ENCODE measurements at places on chromosomes 1 and 21.

DNA sequence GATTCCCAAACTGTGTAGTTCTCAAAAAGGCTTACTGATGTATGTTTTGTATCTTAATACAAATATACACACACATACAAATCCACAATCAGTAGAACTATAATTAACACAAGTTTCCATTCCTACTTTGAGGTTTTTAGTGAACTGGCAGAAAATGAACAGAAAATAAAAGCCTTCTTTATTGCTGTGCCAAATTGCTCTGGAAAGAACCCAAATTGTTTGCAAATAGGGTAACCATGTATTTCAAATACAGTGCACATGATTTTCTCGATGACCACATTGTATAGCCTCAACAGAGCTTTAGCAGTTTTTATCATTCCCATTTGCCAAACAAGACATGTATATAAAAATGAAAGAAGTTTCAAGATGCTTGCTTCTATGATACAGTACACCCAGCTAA, 173.3 kb downstream of the COL24A1 start:
- no peak for DNase-seq

DNA sequence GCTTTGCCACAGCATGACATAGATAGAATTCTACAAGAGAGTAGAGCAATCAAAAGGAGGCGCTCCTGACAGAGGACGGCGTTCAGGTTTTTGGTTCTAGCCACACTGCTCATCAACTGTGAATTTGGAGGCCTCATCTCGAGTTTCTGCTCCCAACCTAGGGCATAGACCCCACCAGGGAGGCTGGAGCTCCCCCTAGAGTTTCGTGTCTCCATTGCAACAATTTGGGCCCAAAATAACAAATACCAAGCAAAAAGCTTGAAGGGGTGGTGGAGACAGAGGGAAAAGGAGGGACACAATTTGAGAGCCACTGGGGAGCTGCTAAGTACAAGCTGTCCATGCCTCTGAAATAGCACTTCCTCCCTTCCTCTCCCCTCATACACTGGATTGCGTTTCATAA, 297.0 kb downstream of the GPATCH2 start:
- no peak for DNase-seq

DNA sequence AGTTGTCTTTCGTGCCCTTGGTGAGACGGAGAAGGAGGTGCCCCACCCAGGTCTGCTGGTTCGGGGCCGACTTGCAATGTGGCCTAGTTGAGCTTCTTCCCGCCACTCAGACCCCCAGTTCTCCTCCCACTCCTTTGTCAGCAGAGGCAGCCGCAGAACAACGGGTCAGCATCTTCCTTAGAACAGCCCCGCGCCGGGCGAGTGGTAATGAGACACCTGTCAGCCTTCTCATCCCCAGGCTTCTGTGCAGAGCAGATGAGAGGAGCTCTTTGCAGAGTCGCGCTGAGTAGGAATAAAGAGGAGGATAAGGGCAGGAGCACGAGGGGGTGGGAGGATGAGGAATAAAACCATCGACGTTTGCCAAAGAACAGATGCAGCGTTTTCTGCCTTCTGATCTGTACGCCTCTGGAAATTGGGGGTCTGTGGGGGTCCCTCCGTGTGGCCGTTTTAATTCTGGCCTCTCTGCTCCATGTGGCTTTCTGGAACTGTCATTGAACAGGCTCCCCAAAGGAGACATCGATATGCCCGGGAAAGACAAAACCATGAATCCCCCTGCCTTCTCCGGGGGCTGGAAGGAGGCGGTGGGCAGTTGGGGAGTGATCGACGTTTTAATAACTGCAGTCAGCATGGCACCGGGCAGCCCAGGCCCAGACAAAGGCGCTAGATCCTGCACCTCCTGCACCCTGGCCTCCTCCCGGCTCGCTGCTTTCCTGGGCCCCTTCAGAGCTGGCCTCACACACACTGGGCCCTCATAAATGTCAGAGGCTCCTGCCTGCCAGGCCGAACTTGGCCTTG, 27.5 kb upstream of the IGSF21 start:
- no peak for DNase-seq

- peak; percentile 18 for DNase-seq
These were observed 79.1 kb downstream of the POFUT2 start for GRCh38 chr21:45208627-45208951.

- peak; percentile 27 for DNase-seq
These were observed 10.5 kb downstream of the ARID1A start for GRCh38 chr1:26706315-26706714.

DNA sequence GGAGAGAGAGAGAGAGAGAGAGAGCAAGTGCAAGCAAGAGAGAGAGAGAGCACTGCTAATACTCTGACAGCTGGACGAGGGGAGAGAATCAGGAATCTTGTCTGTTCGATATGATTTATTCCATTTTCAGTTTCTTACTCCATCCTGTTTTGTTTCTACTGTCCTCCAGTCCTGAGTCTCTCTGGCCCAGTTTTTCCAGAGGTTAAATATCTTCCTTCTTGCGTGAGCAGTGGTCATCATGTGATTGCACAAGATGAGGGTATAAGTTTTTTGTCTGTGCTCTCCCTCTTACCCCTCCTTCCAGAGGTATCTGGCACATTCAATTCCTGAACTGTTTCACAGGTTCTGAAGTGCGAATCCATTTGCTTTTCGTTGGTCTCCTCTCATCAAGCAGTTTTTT, 16.8 kb downstream of the UBE2U start:
- DNase-seq, result no peak

- no peak for DNase-seq
These were observed 164.6 kb upstream of the GJB5 start for GRCh38 chr1:34590211-34590623.

GRCh38 chr21:18369115-18369514, 34.5 kb downstream of the TMPRSS15 start:
- peak; percentile 53 for DNase-seq

DNA sequence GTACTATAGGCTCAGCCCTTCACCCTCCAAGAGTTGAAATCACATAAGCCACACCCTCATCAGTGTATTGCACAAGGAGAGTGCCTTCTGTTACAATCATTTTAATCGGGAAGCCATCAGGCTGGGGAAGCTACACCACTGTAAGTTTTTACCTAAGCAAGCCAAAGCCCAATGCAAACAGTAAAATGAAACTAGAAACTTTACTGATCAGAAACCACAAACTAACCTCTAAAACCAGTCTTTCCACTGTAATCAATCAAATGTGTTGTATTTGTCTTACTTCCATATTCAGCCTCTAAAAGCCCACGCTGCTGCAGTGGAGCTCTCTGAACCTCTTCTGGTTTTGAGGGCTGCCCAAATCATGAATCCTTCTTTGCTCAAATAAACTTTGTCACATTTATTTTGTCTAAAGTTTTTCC, 26.2 kb downstream of the CAPN8 start:
- peak; percentile 67 for DNase-seq

DNA sequence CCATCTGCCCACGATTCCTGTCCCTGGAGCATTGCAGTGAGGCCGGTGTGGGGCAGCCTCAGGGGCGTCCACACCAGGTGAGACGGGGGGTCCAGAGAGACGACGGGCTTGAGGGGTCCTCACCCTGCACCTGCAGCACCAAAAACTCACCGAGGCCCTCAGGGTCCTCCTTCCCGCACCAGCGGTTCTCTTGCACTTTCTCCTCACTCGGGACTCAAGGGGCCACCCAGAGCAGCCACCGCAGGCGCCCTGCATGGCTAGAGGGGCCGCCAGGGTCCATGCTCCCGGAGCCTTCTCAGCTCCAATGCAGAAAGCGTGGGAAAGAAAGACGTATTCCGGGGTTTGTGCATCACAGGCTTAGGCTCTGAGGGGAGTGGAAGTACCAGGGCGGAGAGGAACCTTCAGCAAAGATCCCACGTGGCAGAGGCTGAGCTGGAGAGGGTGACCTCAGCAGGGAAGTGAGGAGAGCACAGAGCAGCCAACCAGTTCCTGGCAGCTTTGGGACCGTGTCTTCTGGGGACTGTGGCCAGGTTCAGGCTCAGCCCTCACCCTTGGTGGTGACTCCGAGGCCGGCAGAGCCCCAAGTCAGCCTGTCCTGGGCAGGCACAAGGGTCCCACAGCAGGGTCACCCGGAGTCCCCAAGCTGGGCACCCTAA, 19.5 kb upstream of the COL6A2 start:
- DNase-seq, result no peak

- DNase-seq, result no peak
These were observed 66.2 kb downstream of the SUSD4 start for GRCh38 chr1:223297800-223298199.

Measured in common myeloid progenitor, CD34-positive (primary cell).